Stimulated activated CD8-positive, alpha-beta memory T cell treated with anti-CD3 and anti-CD28 coated beads, Interleukin-15, amount 100 ng/mL, for 4 hours (primary cell): ENCODE measurements at places on chromosomes 3 and 15.

DNA sequence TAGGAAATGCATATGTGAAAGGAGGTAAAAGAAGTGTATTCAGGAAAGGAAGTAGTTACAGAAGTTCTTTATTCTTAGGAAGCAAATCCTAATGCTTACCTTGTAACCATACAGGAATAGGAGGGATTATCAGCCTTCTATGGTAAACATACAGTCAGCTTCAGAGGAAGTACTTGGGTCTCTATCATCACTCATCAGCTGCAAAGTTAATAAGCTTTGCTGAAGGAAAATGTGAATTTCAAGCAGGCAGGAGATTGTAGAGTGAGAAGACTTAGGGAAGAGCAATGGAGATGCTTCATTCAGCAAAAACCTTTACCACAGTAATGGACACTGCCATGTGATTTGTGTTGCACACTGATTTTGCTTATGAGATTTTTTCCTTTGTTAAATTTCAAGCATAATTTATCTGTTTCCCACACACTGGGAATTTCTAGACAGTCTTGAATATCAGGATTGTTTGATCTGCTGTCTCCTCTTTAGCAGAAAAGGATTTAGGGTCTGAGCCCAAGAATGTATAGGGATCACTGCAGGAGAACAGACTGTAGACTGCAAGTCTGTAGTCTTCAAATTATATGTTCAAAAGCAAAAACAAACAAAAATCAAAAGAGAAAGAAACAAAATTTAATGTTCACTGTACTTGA is 150.8 kb downstream of the ZNF609 start:
- no peak for DNase-seq

DNA sequence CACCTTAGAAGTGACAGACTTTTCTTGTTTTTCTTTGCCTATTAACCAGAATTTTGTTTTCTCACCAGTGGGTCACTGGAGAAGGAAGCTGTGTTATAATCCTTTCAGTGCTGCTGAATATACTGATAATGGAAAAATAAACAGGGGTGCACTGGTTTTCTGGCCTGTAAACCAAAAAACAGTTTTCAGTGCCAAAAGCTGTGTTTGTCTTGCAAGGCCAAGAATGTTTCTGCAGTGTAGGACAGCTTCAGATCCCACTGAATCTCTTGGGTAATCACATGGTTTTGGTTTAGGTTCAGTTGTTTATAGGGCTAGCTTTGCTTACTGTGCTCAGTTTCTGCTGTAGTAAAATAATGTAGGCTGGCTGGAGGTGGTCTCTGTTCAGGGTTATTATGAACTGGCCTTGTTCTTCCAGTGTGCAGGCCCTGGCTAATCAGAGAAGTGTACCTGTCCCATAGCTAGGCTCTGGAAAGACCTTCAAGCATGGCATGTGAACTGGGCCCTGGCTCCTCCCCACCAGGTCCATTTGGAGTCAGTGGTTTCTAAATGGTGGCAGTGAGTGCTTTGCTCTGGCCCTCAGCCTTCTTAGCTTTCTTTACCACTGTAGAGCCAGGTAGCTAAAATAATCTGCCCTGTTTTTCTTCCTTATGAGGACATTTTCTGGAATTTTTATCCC is 18.7 kb downstream of the PDE8A start:
- DNase-seq: no peak

DNA sequence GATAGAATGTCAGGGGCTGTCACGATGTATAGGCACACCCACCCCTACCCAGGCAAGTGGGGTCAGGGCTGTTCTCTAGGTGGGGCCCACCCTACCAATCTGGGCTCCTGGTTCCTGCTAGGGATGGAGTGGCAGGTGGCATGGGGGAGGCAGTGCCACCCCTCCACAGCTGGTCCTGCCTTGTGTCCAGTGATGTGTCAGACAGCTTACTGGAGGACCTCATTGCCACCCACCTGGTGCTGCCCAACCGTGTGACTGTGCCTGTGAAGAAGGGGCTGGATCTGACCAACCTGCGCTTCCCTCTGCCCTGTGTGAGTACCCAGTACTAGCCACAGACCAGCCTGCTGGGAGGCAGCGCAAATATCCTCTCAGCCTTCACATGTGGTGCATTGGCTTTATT is 27.5 kb downstream of the ESYT3 start:
- no peak for DNase-seq

GRCh38 chr3:186964071-186964470 is 33.7 kb downstream of the ST6GAL1 start:
- no peak for DNase-seq

DNA sequence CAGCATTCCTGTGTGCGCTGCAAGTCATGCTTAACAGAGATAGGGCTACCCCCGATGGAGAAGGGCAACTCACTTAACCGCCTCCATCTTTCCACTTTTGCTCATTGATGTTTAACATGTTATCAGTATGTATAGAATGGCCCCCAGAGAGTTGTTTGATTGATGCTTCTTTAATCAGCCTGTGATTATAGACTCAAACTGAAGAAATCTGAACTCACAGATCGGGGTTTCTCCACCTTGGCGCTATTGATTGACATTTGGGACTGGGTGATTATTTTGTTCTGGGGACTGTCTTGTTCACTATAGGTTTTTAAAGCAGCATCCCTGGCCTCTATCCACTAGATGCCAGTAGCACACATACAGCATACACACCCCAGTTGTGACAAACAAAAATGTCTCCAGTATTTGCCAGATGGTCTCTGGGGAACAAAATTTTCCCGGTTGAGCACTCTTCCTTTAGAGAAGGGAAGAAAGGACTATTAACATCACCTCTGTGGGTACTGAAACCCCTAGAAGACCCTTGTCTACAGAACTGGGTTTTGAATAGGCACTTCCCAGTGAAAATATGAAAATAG is 54.4 kb downstream of the LARS2 start:
- no peak for DNase-seq

- DNase-seq: no peak
Measured at GRCh38 chr15:77659350-77660321, 26.9 kb upstream of the LINGO1 start.

DNA sequence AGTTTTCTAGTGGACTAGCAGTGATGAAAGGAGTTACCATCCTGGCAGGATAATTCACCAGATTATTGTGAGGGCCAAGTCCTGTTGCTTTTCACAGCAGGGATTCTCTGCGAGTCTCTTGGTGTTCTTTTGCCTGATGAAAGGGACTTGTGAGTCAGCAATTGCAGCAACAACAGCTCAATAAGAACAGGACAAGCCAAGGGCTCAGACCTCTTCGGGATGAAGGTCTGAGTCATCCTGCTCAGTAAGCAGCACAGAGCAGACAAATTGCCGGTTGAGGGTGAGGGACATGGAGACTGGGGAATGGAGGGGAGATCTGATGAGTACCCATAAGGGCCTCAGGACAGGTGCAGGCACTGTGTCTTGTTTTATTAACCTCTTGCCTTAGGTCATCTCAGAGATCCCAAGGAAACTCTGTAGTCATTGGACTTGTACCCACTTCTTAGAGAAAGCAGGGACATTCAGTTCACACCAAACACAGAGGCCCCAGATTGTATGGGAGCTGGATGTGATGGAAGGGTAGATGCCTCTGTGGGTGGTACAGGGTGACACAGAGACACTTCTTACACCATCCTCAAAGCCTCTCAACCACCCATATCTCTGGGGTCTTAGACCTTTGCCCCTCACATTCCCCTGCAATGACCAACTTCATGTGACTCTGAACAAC is 173.8 kb upstream of the TLE3 start:
- DNase-seq: no peak

DNA sequence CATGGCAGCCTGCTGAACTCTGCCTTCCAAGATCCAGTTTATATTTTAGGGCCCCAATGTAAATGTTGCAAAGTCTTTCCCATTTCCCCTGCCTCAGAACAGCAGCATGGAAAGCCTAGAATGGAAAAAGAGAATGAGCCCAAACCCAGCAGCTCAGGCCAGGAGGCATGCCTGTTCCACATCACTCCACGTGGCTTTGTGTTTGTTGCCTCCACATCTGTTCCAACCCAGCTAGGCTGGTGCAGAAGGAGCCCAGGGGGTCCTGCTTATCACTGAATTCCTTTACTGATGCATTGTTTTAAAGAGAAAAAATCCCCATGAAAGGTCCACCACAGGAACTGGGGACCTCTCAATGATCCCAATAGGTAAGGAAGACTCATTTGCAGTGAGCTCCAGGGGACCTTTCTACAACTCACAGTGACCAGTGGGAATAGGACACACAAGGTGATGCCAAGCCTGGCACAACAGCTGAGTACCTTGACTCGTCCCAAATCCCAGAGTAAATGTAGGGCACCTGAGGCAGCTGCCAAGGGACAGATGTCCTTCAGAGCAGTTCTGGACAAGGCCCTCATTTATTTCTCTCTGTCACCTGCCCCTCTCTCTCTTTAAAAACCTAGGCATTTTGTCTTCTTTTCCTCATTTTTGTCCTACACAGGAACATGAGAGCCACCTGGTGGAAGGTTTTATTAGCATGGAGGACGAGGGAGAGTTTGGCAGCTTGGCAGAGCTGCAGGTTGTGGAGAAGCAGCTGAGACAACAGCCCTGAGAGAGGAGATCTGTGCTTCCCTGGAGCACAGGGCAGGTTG is 41.7 kb upstream of the ADAMTS17 start:
- no peak for DNase-seq

GRCh38 chr3:54954022-54954421 is 26.2 kb upstream of the LRTM1 start:
- no peak for DNase-seq

- DNase-seq: no peak
Measured at GRCh38 chr3:153573481-153573880, 411.5 kb downstream of the RAP2B start.

DNA sequence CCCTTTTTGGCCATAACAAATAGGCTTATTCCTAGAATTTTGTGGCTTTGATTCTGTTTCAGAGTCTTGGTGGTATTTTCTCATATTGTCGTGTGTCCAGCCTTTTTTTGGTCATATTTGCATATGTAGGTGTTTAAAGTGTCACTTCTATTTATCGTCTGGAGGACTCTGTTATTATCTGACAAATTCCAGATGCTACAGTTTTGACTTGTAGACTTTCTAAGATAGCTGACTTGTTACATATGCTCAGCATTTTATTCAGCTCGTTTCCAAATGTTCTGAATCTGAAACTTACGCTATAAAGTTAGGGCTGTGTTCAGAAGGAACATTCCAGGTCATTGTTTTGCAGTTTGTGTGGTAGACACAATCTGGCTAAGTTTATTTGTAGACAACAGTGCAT is 1.9 kb downstream of the PPP4R2 start:
- DNase-seq: no peak

- no peak for DNase-seq
Measured at GRCh38 chr15:27933562-27933961, 165.6 kb downstream of the OCA2 start.

DNA sequence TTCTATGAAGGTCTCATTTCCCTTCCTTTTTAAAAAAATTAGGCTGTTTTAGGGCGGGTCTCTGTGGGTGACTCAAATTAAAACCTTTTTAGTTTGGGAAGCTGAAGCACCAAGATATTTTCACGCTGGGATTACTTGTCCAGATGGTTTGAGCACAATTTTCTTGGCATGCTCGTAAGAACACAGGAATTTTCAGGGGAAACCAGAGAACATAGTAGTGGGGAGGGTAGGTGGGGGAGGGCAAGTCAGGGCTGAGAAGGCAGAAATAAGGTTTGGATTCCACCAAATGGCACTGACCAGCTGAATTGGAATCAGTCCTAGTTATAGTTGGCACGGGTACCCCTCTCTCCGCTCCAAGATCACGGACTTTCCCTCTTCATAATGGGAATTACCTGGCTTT is 97.3 kb upstream of the LRIG1 start:
- no peak for DNase-seq

DNA sequence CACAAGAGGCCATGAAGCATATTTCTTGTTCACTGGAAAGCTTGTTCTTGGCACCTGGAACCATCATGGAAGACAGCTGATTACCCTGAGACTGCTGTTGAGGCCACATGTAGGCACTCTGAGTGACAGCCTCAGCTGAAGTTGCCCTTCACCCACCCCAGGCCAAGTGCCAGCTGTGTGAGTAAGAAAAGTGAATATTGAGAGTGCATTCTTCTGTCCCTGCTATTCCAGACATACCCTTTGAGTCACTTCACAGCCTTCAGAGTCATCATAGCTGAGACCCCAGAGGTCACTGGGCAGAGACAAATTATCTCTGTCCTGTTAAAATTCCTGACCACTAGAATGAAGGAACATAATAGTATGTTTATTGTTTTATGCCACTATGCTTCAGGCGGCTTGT is 79.6 kb downstream of the NFKBIZ start:
- no peak for DNase-seq

DNA sequence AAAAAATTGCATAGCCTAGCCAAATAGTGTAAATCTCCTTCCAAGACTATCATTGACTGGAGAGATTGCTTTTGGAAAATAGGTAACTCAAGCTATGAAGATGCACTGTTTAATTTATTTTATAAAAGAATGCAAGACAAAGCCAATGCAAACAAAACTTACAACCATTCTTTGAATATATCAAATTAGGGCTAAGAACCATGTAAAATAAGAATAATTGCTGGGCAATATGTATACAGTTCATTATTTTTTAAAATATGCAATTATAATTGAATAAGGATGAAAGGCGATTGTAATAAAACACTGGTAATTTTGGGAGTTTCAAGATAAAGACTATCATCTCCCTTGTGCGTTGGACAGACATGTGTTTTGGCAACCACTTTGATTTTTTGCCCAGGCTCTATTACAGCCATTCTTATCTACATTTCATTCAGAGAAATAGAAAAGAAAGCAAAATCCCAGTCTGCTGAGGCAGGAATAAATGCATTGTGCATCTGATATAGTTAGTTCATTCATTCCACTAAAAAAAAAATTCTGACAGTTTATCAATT is 242.3 kb upstream of the ROBO1 start:
- DNase-seq: no peak

DNA sequence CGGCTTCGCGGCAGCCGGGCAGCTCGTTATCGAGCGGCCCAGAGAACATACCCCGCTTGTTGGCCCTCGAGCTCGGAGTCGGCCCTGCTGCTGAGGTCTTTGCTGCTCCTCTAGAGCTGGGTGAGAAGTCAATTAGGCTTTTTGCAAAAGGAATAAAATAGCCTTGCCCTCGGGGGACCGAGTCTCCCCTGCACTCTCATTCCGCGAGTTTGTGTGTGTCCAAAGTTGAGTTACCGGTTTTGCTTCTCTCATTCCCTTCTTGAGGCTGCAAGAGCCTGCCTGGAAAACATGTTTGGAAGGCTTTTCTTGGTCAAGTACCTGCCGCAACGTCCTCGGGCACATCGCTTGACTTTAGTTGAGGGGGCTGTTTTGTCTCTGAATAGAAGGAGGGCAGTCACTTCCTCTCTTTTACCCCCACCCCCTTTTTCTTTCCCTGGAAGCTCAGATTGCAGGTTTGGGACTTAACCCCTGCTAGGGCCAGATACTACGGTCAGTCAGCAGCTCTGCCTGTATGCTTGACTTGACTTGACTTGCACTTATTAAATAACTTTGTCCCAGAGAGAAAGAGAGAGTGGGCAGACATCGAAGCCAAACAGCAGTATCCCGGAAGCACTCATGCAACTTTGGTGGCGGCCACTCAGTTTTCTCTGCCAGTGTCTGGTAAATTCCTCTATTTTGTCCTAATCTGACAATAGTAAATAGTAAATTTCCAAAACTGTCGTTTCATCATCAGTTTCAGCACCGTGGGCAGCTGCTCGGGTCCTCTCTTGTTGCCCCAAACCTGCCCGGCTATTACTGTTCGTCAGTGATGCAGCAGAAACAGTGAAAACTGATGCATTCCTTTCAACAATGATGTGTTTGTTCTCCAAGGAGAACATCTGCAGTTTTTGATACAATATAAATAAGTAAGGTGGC is 609 bp downstream of the RNF13 start:
- no peak for DNase-seq
